ENCODE measurements at places on chromosomes 5 and 9.
A peak's percentile ranks its signal among the peaks of the same experiment; 100 is the strongest.

DNA sequence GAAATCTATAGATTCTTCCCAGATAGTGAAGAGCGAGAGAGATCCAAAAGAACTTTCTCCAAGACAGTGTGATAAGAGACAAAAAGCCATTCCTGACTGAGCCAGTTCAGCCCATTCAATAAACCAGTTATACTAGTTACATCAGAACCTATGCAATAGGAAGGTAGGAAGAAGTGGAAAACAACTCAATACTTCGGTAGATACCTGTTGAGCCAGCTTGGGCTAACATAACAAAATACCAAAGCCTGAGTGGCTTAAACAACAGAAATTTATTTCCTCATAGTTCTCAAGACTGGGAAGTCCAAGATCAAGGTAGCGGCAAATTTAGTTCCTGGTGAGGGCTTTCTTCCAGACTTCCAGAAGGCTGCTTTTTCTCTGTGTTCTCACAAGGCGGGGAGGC lies 214.5 kb upstream of the GRAMD2B start:
- no peak for DNase-seq

- peak; percentile 21 for DNase-seq
Measured at GRCh38 chr5:172410160-172410559, 44.2 kb downstream of the SH3PXD2B start.

GRCh38 chr9:35706951-35707350 lies 17.2 kb upstream of the TPM2 start:
- DNase-seq: no peak

DNA sequence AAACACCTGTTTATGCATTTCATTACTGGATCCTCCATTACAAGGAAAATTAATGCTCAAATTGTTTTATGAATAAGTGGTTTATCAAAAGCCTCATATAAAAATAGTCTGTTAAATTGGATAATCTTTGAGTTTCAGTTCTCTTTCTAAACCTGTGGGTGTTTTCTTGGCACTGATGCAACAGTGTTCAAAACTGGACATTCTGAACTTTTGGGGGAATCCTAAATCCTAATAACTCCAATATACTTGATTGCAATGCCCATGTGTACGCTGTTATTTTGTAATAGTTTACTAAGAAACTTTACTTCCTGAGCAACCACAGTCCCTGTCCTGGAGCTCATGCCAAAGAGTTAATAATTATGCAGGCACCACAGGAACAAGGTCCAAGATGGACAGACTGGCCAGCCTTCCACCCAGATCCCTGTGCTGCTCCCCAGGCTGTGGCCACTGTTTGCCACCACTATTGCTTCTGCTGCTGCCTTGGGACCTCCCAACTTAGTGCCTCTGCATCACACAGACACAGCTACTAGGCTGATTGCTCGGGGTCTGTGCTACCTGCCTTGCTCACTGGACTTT lies 14.0 kb downstream of the IRGM start:
- no peak for DNase-seq

GRCh38 chr5:131180407-131180806 lies 9.7 kb downstream of the LYRM7 start:
- no peak for DNase-seq

DNA sequence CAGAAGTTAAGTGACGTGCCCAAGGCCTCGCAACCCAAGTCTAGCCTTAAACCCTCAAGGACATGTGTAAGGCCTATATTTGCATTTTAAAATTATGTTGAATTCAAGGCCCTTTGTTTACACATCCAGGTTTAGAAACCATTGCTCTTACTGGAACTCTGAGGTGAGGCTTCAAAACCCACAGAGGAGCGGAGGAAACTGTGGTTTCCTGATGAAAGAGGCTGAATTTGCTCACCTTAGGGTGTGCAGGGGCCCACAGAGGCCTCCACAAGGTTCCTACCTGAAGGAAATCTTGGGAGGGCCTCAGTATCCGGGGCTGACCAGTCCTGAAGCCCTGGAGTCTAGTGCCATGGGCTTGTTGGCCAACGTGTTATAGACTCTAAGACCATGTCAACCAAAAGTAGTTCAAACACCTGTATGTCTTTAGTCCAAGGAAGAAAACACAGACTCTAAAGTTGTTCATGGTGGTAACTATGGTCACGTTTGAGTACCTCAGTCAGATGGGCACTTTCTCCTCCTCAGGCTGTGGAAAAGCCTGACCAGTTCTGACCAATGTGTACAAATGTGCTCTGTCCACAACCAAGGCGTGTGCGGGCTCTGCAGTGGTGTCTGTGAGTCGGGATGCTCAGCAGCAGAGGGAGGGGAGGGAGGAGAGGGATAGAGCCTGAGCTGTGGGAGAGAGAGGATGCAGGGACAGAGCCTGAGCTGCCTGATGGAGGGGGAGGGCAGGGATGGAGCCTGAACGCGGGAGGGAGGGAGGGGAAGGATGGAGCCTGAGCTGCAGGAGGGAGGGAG lies 124.6 kb upstream of the ERCC6L2 start:
- DNase-seq: no peak

- no peak for DNase-seq
Measured at GRCh38 chr5:167816864-167817263, 474.6 kb upstream of the WWC1 start.

DNA sequence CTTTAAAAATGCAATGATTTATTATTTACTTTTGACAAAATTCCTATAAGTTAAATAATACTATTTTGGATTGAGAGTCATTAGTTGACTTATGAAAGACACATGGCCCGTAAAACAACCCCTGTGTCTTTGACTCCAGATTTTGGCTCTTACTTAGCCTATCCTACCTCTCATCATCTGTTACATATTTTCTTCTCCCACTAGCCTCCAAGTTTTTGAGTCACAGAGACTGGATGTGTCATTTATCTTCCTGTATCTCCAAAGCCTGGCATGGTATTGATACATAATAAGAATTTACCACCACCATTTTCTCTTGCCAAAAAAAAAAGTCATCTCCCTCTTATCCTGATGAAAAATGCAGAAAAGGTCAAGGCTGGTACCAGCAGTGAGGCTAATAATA lies 99.9 kb downstream of the GABRB2 start:
- DNase-seq: no peak
